ENCODE measurements at places on chromosomes 7 and 10.

DNA sequence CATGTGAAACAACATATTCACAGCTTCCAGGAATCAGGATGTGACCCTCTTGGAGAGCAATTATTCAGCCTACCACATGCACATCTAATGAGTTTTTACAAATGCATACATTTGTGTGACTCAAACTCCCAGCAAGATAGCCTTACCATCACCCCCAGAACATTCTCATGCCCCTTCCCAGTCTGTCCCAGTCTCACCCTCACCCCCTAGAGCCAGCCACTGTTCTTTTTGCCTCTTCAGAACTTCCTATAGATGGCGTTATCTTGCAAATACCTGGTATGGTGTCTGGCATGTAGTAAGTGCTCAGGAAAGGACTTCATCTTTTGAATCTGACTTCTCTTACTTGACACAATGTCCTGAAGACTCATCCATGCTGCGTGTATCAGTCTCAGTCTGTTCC, 23.9 kb upstream of the AOC1 start:
- DNase-seq: no peak

DNA sequence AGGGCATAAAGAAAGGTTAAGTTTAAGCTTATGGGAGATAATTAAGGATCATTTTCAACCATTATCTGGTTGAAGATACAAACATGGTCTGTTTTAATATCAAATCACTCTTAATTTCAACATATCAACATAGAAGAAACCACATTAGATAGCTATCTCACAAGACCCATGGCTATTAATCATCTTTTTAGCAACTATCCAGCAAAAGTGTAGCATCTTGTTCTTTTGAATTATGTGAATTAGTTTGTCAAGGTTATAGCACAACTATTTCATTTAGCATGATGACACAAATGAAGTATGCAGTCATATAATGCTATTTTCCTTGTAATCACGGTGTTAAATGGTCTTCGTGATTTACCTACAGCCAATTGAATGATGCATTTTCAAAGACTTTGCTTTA, 58.9 kb upstream of the PPP1R9A start:
- DNase-seq: no peak

DNA sequence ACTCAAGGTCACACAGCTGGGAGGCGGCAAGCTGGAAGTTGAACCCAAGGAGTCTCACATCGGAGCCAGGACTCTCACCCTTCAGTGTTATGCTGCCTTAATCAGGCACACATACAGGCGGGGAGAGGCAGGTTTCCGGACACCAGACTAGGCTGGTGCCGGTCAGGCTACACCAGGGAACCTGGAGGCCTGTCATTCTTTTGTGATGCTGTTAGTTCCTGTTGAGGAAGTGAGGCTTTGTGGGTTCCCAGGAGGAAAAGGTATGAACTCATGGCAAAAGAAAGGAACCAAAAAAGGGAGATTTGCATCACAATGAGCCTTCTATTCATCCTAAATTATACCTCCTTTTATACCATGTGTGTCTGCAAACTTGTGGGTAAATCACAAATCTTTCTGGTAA, 103.8 kb downstream of the TCF7L2 start:
- DNase-seq: no peak

- peak; percentile 18 for DNase-seq
Observed at GRCh38 chr10:28217848-28218247, 85.0 kb downstream of the MPP7 start.

- no peak for DNase-seq
Observed at GRCh38 chr7:38675494-38676106, 44.4 kb upstream of the AMPH start.

GRCh38 chr7:157645539-157645938, 308.7 kb downstream of the DNAJB6 start:
- DNase-seq: no peak

DNA sequence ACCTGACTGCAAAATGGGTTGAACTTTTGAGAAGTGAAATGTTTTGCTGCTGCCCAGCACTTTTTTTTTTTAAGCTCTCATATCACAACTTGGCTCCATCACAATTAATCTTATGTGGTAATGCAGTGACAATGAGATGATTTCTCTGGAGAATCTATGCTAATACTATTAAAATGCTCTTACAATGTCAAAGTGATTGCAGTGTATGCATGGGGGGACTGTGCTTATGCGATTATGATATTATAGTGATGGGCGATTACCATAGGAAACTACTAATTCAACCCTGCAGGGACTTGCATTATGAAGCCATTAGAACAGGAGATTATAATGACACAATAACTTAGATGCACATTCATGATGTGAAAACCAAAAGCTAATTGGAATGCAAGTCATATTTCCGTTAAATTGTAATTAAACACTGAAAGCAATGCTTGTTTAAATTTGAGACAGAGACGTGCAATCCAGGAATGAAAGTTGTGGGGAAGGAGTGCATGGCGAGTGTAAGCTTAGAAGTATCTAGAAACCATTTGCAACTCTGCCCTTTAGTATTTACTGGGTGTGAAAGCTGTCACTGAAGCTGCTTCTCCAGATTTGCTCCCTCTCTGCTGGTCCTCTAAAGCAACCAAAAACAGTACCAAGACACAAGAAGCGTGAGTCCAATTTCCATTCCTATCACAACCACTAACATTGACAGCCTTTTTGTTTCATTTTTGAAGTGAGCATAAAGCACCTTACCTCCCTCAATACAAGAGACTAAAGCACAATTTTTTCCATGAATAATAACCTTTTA, 21.6 kb downstream of the PTER start:
- no peak for DNase-seq

DNA sequence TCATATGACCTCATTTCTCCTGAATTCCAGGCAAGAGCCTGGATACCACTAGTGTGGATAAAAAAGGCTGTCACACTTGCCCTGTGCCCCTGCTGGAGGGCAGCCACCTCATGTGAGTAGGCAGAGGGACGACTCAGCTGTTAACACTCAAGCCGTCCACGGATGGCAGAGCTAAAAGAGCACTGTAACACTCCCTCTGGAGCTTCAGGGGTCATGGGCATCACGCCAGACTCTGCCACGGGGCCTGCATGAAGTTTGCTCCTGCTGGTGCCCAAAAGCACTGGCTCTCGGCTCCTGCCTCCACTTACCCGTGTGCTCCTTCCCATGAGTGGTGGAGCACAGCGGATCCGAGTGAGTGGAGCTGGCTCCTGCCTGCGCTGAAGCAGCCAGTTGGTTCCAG, 919.8 kb upstream of the C7orf33 start:
- DNase-seq: no peak

- no peak for DNase-seq
Observed at GRCh38 chr7:128167042-128167701, 73.9 kb upstream of the LEP start.

- DNase-seq: peak; percentile 35
Observed at GRCh38 chr10:126208726-126209302, 179.5 kb downstream of the ADAM12 start.

- peak; percentile 48 for DNase-seq
Observed at GRCh38 chr7:112162142-112162766, 43.9 kb downstream of the DOCK4 start.

DNA sequence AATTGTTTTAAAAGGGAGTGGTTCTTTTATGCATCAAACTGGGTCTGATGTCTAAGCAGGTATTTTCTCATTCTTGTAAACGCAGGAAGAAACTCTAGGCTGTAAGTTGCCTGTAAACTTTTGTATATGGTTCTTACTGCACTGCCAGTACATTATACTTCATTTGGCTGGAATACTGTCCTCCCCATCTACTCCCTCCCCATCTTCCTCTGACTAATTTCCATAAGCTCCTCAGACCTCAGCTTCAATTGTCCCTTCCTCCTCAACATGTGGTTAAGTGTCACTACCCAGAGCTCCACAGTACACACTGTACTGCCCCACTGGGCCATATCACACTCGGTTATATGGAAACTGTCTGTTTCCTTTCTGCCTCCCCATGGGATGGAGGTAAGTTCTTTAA, 161.4 kb upstream of the MDFIC start:
- DNase-seq: no peak

- DNase-seq: no peak
Observed at GRCh38 chr10:126119599-126119998, 223.2 kb downstream of the FANK1 start.

- no peak for DNase-seq
Observed at GRCh38 chr7:138746073-138746472, 44.9 kb upstream of the SVOPL start.

GRCh38 chr10:60434418-60435046, 44.9 kb upstream of the ANK3 start:
- peak; percentile 80 for DNase-seq

GRCh38 chr7:4663239-4664018, 18.7 kb upstream of the FOXK1 start:
- DNase-seq: no peak

GRCh38 chr7:24942226-24942625, 37.8 kb downstream of the OSBPL3 start:
- DNase-seq: no peak

GRCh38 chr7:31335161-31335856, 5.2 kb downstream of the NEUROD6 start:
- DNase-seq: no peak

DNA sequence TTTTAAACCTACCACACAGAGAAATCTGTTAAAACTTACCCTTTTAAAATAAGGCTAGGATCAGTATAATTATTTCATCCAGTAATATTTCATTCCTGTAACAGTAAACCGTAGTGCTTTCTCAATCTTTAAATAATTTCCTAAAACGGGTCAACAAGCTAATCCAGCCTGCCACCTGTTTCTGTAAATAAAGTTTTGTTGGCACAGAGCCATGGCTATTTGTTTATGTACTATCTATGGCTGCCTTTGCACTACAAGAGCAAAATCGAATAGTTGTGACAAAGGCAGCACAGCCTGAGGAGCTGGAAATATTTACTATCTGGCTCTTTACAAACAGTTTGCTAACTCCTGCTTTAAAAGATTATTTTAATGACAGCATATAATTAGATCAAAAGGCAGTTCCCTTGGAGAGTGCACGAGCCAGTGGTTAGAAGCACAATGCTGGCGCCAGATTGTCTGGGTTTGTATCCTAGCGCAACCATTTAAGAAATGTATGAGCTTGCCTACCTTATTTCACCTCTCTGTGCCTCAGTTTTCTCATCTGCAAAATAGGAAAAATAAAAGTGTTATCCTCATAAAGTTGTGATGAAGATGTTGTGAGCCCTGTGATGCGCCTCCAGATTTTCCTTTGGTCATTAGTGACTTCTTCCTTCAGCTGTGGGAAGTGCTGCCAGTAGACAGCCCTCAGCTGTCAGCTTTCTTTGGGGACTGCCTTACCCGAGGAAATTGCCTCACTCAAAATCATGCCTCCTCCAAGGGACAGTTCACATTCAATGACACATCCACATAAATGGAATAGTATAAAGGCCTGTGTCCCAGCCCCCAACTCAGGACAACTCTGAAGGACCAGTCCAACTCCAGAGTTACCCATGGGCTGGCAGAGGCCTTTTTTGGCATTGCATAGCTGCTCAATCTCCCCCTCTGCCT, 11.8 kb upstream of the MIOS start:
- no peak for DNase-seq

- DNase-seq: no peak
Observed at GRCh38 chr7:115340828-115341227, 418.9 kb downstream of the MDFIC start.

DNA sequence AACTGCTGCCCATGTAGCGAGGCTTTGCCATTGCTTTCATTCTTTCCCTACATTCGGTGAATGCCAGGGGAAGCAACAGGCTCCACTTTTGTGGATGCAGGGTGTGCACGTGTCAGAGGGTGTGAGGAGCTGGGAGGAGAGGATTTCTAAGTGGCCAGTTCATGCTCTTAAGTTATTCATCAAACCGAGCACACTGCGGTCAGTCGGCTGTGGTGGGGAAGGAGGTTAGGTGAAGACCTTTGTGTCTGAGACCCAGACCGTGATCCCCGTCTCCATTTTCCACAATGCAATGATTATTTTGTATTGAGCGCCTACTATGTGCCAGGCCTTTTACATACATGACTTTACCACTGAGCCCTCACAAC, 438.6 kb upstream of the GALNT17 start:
- no peak for DNase-seq

DNA sequence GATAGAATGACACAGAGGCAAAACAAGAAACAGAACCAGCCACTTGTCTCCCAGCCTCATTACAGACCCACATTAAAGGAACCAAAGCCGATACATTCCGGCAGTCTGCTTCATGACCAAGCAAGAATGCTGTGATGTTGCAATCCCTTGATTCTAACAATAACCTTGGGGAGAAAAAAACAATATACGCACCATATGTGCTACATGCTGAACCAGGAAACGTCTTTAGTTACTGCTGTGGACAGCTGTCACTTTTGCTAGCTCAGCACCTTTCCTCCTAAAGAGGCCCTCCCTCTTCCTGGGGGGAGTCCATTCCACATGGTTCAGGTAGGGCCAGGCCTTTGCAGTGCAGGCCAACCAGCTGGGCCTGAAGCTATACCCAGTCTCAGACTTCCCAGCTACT, 79.1 kb downstream of the PRTFDC1 start:
- DNase-seq: peak; percentile 92

- DNase-seq: no peak
Observed at GRCh38 chr10:115895166-115895565, 377.8 kb downstream of the GFRA1 start.

DNA sequence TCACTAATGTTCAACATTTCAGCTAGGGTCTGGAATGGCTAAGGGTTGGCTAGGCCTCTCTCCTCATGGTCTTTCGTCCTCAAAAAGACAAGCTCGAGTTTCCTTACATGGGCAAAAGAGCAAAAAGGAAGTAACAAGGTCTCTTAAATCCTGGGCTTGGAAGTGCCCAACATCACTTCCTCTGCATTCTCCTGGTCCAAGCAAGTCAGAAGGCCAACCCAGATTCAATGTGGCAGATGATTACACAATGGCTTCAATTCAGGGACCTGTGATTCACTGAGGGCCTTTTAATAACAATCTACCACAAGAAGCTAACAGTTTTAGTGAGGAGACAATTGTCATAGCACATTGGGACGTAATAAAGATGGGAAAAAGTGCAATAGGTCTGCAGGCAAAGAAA, 4.4 kb upstream of the NUP205 start:
- DNase-seq: no peak

Measured in skin of body (tissue), 3 donors.